NCI-H1092 (cell line): ENCODE measurements at places on chromosomes 7 and 10.

GRCh38 chr10:132634241-132634946, 96.8 kb downstream of the INPP5A start:
- DNase-seq: no peak

DNA sequence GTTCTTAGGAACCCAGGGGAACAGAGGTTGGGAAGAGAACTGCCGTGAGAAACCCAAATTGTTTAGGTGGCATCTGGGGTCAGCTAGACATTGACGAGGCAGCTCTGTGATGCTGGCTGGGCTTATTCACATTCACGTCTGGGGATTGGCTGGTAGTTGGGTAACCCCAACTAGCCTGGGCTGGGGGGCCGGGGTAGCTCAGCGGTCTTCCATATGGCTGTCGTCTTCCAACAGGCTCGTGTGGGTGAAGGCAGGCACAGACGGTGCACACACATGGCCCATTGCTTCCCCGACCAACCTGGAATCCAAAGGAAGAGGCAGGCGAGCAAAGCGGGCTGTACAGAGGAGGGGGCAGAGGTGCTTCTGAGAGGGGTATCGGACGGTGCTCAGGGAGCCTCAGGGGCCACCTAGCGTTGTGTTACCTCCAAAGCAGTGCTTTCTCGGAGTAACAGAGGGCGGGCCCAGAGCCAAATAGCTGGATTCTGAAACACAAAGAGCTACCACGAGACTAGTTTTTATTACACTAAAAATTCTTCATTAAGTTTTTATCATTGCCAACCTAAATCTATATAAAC, 34.5 kb downstream of the MKI67 start:
- DNase-seq: no peak

DNA sequence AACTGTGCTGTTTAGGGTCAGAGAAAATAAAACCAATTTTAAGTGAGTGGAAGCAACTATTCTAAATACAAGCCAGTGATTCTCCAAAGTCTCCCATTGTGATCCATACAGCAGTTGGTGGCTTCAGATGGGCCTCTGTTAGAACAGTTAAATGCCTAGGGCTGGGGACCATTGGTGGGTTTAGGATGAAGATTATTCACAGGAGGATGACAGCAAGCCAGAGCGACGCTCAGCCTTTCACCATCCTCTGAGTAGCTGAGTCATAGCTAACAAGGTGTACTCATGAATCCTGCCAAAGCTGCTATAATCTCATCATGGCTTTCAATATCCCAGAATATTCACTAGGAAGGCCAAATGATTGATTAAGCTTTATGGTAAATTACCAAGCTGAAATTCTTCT, 39.6 kb downstream of the STARD3NL start:
- no peak for DNase-seq

DNA sequence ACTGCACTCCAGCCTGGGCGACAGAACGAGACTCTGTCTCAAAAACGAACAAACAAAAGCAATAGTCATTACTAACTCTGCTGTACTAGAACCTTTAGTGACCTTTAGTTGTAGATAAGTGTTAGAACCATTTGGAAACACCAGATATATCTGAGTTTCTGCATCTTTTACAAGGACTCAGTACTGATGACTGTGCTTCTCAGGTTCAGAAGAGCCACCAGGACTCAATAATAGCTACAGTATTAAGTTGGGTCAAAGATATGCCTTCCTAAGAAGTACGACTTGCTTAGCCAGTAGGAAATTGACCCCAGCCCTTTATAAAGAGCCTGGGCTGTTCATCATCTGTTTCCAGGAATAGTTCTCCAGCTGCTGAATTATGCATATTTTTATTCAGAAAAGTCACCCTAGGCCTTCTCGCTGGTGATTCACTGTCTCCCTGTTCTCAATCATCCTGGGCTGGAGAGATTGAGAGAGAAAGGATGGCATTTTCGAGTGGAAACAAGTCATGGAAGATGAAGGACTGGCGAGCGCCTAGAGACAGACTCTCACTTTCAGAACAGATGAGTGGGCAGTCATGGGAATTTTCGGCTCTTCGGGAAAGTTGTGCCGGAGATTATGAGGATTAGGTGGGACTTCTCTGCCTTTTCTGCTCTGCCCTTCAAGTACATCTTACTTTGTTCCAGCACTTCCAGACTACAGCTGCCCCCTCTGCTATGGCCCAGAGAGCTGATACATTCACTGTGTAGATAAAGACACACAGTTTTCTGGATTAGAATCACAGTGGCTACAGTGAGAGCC, 316.1 kb downstream of the CCDC3 start:
- no peak for DNase-seq

- peak; percentile 23 for DNase-seq
Observed at GRCh38 chr10:14536241-14537213, 205.8 kb upstream of the FRMD4A start.

DNA sequence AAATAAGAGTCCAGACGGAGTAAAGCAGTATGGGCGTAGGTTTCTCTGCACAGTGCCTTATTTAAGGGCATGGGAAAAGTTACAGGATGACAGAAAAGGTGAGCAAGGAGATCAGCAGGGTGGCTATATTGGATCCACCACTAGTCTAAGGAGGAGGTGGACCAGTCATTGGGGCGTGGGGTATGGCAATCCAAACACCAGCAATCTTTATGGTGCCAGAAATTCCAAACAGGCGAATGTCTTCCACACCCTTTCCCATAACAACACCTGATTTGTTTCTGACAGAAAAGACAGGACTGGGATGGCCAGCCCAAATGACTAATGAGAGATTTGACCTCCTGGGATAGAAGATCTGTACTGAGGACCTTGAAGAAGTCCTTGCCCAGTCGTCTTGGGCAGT, 181.8 kb upstream of the MBL2 start:
- DNase-seq: no peak

DNA sequence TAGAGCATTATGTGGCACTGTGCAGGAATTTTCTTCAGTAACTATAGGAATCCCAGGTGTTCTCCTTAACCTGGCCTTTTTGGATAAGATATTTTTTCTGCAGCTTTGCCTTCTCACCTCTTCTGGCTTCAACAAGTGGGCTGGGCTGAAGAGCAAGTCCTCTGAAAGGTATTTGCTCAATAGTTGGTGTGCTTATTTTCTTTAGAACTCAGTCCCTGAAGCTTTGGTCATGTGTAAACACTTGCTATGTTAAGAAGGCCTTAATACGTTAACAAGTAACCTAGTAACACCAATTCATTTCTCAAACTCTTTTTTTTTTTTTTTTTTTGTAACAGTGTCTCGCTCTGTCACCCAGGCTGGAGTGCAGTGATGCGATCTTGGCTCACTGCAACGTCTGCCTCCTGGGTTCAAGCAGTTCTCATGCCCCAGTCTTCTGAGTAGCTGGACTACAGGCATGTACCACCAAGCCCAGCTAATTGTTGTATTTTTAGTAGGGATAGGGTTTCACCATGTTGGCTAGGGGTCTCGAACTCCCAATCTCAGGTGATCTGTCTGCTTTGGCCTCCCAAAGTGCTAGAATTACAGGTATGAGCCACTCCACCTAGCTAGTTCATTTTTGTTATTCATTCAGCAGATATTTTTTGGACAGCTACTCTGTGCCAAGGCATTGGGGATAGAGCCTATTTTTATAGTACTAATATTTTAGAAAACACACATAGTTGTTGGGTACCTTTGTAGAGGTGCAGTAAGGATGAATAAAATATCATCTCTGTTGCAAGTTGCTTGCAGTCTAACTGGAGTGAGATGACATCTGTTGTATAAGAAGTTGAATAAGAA, 164.6 kb downstream of the SND1 start:
- DNase-seq: no peak

DNA sequence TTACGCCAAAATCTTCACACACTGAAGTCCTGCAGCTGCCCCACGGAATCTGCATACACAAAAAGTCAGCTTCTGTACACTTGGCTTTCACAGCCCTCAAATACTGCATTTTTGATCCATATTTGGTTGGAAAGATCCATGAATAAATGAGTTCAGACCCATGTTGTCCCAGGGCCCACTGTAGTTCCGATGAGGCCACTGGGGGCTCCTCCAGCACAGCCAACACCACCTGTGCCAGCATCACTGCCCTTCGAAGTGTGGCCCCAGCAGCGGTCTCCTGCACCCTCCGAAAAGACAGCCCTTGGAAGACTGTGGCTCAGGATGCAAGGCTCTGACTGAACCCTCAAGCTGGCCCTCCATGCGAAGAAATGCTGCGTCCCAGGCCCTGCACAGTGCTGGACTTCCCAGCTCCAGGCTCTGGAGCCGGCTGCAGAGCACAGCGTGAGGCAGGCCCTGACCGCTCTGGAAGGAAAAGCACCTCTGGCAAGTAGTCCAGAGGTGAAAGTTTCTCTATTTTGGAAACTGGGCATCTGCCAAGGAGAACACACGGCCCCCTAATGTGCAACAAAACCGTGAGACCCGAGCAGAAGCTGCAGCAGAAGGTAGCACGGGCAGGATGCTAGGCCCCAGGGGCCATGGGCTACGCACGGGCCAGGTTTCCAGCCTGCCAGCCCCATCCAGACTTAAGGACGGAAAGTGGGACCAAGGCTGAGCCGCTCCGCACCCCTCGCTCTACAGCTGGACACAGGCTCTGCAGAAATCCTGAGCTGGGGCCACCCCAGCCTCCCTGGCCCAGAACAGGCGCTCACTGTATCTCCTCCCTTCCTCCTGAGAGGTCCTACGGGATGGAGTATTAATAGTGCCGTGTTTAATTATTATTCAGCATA, 62.6 kb downstream of the PTPRN2 start:
- no peak for DNase-seq

DNA sequence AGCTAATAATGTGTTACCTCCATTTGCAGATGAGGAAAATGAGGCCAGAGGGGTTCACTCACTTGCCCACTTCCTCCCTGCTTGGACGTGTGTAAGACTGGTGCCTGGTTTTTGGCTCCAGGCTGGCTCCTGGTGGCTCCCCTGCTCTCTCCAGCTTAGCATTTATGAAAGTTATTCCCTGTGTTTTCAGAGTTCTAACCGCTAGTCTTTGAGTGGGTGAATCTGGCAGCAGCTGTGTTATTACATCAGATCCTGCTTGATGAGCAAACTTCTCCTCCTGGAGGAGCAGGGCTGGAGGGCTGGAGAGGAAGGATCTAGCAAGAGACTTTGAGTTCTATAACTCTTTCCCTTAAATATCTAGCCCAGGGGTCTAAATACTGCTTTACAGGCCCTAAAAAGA, 80.9 kb upstream of the AGBL3 start:
- no peak for DNase-seq

GRCh38 chr7:55092186-55092974, 73.6 kb downstream of the EGFR start:
- DNase-seq: peak; percentile 63

GRCh38 chr7:139393621-139394211, 34.0 kb downstream of the LUC7L2 start:
- no peak for DNase-seq

- no peak for DNase-seq
Observed at GRCh38 chr7:20402747-20403230, 72.1 kb downstream of the ITGB8 start.

DNA sequence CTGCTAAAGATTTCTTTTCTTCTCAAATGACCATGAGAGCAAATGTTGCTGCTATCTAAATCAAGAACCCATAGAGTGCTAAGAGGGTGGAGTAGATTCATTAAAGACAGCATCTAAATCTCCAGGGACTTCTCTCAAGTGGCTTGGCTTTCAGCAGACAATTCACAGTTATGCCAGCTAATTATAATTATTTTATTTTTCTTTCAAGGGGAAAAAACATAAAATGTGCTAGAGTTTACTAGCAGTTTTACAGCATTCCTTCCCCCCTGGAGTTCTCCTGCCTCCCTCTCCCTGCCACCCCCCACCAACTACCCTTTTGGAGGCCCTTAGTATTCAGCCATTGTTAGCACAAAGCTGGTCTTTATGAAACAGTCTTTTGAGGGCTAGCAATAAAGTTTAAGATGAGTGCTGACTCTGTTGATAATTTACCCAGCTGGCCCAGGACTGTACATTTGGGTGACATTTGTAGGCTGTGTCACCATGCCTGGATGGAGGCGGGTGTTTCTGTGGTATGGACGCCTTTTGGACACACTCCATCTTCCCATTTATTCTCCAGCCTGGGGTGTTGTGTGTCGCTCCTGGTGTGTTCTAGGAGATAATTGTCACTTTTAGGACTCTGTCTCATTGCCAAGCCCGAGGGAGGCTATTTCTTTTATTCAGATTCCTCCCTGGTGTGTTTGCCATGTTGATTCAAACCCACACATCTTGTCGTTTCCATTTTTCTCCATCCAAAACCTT, 160.2 kb downstream of the CREB5 start:
- DNase-seq: peak; percentile 93

DNA sequence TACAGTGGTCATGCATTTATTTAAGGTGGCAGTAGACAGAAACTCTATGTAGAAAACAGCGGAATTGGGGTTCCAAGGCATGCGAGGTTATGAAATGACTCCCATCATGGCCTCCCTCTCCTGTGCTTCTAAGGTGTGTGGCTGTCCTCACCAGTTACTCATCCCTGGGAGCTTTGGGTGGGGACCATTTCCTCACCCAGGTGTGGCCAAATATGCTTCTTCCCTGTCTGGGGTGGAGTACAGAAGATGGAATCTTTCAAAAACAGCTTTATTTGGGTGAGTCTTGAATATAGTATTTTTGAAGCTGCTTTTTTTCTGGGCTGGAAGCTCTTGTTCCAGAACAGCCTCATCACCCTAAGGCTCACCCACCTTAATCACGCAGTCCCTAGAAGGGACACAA, 139.0 kb downstream of the NRF1 start:
- no peak for DNase-seq

GRCh38 chr7:40643664-40644063, 508.9 kb downstream of the SUGCT start:
- no peak for DNase-seq

- DNase-seq: no peak
Observed at GRCh38 chr7:148306759-148307158, 283.8 kb upstream of the C7orf33 start.

- no peak for DNase-seq
Observed at GRCh38 chr7:74284781-74285259, 4.4 kb upstream of the CLIP2 start.

DNA sequence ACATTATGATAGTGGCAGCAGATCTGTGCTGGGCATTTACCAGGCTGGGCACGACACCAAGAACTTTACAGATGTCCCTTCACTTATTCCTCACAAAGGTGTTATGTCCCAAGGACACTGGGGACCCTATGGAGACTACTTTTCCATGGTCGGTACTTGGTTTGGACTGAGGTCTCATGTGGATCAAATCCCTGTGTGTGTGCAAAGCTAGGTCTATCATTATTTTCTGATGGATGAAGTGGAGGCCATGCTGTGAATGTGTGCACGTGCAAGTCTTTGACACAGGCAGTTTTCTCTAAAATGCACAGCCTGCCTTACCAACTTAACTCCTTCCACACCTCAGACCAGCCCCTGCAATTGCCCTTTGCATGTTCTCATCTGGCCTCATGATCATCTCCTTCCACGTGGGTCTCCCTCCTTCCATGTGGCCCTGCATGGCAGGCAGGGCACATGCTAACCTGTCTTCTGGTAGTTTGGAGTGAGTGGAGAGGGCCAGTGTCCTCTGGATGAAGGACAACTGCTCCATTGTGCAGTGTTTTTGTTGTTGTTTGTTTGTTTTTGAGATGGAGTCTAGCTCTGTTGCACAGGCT, 16.0 kb upstream of the ZNF273 start:
- DNase-seq: no peak

GRCh38 chr10:14553448-14553847, 221.2 kb downstream of the FAM107B start:
- no peak for DNase-seq
